ENCODE measurements at places on chromosomes 4 and X.

DNA sequence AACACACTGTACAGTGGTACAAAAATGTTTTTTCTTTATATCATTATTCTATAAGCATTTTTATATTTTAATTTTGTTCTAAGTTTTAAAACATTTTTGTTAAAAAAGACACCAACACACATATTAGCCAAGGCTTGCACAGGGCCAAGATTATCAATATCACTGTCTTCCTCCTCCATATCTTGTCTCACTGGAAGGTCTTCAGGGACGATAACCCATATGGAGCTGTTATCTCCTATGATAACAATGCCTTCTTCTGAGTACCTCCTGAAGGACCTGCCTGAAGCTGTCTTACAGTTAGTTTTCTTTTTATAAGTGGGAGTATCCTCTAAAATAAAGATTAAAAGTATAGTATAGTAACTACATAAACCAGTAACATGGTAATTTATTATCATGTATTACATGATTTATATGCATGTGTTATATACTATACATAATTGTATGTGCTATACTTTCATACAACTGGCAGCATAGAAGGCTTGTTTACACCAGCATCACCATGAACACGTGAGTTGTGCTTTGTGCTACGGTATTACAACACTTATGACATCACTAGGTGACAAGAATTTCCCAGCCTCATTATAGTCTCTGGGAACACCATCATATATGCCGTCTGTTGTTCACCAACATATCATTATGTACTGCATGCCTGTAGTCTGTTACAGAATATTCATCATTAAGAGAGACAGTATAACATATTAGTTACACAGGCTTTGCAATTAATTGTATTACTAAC is 90.7 kb downstream of the WDFY3 start:
- no peak for DNase-seq

GRCh38 chrX:110132450-110133114 is 129.7 kb downstream of the TMEM164 start:
- no peak for DNase-seq

- no peak for DNase-seq
Observed at GRCh38 chr4:143356493-143356892, 19.8 kb downstream of the GAB1 start.

DNA sequence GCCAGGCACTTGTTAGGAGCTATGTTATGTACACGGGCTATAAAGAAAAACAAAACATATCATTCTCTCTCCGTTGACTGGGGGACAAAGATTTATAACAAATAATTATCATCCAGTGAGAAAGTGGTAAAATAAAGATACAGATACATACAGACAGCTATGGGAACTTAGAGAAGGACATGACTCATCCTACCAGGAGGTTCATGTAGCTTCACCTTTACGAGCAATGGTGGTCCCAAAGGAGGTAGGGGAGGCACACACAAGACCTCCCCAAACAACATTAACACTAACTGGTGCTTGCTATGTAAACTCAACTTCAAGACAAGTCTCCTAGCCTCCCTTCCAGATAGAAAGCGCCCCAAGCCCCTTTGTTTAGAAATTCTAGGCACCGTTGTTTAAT is 8.9 kb downstream of the AMBN start:
- DNase-seq: no peak

DNA sequence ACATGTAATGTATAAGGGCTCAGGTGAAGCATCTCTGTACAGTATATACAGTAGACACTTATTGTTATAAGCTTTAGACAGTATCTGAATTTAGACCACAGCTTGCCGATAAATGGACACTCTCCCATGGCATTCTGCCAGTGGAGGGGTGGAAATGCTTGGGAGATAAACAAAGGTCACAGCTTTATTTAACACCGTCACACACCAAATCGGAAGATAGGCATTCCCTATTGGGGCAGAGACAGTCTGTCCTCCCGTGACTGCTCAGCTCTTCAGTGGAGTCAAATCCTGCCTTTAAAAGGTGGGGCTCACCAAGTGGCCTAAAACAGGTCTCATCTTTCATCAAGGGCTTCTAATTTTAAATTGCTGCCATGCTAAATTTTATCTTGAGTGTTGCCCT is 178.8 kb downstream of the CAMK2D start:
- no peak for DNase-seq

GRCh38 chr4:112975567-112976355 is 73.7 kb upstream of the ANK2 start:
- DNase-seq: no peak

Data from progenitor cell of endocrine pancreas (in vitro differentiated cells).